NCI-H187 treated with DMSO at 0.1 percent for 48 hours (cell line): ENCODE measurements at places on chromosomes 1 and 21.

DNA sequence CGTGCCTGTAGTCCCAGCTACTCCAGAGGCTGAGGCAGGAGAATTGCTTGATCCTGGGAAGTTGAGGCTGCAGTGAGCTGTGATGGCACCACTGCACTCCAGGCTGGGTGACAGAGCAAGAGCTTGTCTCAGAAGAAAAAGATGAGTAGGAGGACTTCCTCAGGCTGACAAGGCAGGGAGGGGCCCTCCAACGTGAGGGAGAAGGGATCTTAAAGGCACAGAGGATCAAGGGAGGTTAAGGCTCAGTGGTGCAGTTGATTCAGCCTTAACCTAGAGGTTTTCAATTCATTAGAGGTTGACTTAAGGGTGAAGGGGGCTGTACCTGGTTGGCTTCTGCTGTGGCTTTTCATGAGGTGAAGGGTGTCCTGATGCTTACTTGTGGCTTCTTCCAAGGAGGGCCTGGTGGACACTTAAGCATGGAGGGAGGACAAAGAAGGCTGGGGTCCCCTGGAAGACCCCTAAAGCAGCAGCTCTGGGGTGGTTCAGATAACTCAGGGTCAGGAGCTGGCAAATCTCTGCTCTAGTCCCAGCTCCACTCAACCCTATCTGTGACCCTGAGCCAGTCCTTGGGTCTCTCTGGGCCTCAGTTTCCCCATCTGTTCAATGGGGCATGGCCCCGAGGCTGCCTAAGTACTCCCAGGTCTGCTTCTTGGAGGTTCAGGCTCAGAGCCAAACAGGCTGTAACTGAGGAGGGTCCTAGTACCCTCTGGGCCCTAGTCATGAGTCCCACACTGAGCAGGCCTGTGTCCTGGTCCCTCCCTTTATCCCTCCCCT lies 6.3 kb downstream of the EXTL1 start:
- DNase-seq, result no peak

DNA sequence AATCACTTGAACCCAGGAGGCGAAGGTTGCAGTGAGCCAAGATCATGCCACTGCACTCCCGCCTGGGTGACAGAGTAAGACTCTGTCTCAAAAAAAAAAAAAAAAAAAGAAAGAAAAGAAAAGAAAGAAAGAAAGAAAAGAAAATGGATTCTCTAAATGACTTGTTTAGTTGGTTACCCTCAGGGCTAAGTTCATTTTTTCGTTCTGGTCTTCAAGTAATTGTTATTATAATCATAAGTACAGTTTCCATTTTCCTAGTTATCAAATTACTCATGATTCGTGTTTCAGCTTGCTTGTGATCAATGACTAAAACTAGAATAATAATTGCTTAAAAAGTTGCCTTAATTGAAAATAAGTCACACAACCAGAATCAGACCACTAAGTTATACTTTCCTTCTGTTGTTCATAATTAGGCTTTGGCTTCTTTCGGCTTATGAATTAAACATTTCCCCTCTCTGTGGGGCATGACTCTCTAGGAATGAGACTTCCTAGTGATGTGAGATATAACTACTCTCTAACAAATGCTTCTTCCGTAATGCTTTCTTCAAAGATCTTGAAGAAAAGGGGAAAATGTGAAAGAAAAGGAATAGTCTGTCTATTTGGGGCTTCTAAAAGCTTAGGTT lies 9.6 kb upstream of the RLF start:
- no peak for DNase-seq

- no peak for DNase-seq
Measured at GRCh38 chr1:118992868-118993699, 4.9 kb upstream of the TBX15 start.

- no peak for DNase-seq
Measured at GRCh38 chr1:46528297-46528955, 23.0 kb downstream of the KNCN start.
